ENCODE measurements at places on chromosomes 16 and 17.

GRCh38 chr16:79618041-79618691 is 17.6 kb upstream of the MAF start:
- no peak for DNase-seq

DNA sequence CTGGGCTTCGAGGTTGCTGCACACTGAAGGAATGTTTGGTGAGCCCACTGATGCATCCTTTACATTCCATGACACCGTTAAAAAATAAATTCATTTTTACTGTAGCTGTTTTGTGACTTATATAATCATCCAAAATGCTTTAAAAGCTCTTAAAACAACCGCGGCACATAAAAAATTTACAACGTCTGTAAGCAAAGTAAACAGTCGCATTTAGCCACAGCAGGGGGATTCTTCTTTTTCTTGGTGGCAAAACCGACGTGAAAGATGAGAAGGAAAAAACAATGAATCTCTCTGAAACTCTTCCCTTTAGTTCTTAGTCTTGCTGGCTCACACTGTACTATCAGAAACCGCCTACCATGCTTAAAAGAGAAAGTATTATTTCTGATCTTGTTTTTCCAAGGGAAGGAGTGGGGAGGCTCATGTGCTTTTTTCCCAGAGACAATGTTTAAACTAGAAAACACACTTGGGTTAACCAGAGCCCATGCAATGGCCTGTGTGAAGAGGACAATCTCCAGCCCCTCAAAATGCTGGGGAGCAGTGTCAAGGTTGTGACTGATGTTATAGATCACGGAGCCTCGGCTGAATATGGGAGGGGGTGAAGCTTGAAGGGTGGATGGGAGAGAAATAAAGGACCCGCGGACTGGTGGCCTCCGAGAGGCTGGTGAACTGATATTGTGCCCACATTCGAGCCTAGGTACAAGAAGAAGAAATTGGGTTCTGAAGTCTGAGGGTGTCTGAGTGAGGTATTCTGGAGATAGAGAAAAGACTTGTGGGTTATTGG is 91.1 kb downstream of the IRF8 start:
- no peak for DNase-seq

- DNase-seq = no peak
Observed at GRCh38 chr16:67277294-67277998, 1.9 kb upstream of the PLEKHG4 start.

GRCh38 chr17:40035162-40035559 is 19.0 kb downstream of the MED24 start:
- no peak for DNase-seq

DNA sequence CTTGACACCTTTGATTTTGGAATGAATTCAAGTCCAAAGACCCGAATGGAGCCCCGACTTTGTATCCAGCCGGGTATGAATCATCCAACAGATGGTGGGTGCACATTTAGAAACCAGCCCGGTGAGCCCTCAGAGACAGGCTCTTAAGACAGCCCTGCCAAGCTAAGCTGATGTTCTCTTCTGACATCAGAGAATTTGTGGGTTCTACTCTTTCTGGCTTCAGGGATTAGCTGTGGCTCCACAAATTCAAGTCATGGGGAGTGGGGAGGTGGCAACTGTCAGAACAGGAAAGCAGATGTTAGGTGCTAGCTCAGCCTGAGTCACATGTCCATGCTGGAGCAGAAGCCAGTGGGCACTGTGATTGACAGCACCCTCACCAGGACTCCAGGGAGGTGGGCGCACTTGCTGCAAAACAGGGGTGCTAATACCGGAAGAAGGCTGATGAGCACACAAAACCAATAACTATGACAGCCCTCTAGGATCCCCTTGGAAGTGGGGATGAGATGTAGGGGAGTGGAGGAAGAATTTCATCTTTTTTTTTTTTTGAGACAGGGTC is 31.4 kb upstream of the XYLT2 start:
- DNase-seq = no peak
